ENCODE measurements at places on chromosomes 16 and 17.

GRCh38 chr16:76277460-76278030, 344 bp downstream of the CNTNAP4 start:
- DNase-seq, result no peak

- DNase-seq, result no peak
These were observed 51.2 kb downstream of the LITAF start for GRCh38 chr16:11535494-11535893.

DNA sequence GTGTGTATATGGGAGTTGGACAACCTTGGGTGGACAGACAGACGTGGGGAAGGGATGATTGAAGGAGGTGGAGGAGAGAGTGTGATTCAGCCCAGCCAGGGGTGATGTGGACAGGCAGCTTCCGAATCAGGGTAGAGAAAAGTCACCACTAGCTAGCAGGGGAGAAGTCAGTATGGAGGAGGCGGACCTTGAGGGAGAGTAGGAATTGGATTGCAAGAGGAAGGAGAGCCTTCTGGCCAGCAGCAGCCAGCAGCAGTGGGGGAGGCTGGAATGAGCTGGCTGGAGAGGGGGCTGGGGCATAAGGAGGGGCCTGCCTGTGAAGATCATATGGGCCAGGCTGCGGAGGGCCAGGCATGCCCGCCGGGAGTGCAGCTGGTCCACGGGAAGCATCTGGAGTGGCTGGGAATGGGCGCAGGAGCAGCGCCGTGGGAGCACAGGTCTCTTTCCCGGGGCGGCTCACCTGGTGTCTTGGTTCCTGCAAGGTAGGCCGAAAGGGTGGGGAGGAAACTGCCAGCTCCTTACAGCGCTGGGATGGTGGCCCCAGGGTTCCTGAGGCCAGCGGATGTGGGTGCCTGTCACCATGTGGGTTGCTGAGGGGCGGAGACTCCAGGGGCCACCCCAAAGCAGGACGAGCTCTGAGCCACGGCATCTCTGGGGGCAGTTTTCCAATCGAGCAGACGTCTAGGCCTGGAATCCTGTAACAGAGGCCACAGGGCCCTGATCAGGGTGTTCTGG, 235.3 kb downstream of the SEC14L1 start:
- peak; percentile 91 for DNase-seq

DNA sequence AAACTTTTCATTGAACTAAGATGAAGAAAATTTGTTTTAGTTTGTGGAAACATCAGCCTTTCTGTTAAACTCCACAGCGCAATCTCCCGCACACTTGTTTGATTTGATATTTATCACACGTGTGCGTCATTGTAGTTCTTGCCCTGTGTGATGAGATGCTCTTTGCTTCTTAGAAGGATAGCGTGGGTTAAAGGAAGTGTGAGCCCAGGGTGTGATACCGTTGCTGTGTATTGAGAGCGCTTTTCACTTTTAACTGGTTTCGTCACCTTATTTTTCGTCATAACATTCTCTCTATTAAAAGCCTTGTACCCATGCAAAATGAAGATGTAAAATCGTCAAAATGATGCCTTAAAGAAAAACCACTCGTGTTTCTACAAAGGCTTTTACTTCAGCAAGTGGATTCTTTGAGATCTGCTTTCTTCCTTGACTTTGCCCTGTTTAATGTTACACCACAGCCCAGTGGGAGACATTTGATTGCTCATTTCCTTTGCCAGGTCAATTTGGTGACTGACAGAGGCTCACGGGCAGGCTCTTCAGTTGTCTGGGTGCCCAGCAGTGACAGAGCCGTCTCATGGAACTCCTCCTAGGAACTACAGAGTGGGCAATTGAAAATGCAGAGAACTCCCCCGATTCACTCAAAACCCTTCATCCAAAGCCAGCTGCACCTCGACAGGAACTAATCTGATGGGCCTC, 61.1 kb downstream of the RPA1 start:
- DNase-seq, result no peak

DNA sequence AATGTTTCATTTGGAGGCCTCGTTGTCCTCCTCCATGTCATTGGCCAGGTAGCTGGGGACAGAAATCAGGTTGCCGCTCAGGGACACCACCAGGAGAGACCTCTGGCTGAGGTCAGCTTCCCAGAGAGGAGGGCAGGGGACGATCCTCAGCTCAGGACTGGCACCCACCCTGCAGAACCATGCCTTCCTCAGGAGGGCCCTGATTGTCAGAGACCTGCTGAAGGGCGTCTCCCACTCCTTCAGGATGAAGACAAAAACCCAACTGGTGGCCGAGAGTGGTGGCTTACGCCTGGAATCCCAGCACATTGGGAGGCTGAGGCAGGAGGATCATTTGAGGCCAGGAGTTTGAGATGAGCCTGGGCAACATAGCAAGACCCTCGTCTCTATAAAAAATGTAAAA, 19.5 kb downstream of the PRR11 start:
- no peak for DNase-seq

DNA sequence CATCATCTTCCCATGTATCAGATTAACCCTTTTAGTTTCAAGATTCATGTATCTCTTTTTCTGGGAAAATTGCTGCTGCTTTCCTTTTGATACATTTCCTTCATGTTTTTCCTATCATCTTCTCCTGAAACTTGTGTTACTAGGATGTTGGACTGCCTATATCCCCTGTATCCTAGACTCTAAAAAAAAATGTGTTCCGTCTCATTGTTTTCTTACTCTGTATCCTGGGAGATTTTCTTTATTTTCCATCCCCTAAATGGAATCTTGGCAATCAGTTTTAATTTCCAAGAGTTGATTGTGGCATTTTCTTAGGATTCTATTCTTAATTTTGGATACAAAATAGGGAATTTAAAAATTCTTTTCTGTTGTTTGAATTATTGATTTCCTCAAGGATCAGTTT, 36.8 kb downstream of the MAP2K4 start:
- no peak for DNase-seq

All from CD4-positive, alpha-beta T cell (primary cell).